GM04503 (cell line): ENCODE measurements at places on chromosomes 1 and 21.

DNA sequence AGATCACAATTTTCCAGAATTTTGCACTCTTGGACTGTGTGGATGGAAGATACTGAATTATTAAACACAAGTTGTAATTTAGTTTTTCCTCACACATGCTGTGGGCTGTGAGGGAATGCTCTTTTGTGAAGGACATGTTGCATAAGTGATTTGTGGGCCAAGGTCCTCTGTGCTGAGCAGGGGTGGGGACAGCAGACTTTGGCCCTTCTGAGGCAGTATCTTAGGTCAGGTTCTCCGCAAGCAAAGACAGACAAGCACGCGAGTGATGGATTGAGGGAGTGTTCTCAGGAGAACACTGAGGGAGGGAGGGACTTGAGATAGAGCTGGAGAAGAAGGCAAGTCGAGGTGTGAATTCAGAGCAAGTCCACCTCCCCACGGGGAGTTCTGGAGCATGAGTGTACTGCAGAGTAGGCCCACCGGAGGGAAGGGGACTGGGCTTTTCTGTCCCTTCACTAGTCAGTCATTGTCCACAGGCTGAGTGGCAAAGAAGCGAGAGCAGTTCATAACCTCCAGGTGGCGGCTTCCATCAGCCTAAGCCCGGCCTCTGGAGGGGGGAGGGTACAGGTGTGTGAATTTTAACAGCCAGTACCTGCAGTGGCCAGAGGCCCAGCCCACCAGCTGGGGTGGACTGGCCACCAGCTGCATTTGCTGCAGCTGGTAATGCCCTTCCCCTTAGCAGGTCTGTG, 19.1 kb upstream of the CD101 start:
- DNase-seq: no peak

DNA sequence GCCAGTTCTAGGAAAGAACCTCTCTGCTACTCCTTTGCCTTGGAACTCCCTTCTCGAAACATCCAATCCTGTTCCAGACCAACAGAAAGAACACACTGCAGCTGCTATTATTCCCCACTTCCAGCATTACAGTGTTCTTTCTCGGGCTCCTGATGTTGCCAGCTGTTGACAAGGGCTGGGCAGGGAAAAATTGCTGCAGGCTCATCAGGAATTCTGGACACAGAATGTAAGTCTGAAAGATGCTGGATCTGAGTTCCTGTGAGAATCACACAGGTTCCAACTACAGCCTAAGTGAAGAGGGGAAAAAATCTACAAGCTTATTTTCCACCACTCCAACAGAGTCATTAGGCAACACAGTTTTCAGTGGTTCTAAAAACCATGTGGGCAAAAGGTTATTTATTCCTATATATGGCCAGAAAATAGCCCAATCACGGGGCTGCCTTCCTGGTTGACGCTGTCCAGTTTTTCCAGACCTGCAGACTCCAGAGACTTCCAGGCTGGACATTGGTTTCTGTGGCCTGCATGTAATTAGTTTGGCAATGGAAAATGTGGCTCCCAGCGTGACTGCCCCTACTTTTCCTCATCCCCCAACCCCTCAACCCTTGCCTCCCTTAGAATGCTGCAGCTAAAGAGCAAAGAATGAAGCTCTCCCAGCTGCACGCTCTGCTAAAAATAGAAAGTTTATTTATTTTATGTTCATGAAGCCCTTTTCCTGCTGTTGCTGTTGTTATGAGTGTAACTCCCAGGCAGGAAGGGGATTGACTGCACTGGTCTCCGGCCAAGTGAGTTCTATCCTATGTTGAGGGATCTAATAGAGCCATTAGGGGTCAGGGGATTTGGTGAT, 8.3 kb upstream of the KIAA0040 start:
- DNase-seq: no peak

GRCh38 chr21:24561291-24561690, 1046.0 kb downstream of the MRPL39 start:
- DNase-seq: no peak

GRCh38 chr1:245074898-245075297, 79.9 kb upstream of the KIF26B start:
- DNase-seq: no peak

- DNase-seq: no peak
These were observed 7.6 kb upstream of the EIF4G3 start for GRCh38 chr1:21184276-21184675.

GRCh38 chr21:28781602-28782276, 210.9 kb downstream of the LTN1 start:
- no peak for DNase-seq
